CD4-positive, alpha-beta T cell treated with Interleukin-17A for 1 hour (primary cell): ENCODE measurements at places on chromosomes 7 and 10.

GRCh38 chr10:98172073-98172472 lies 37.6 kb downstream of the R3HCC1L start:
- DNase-seq: no peak

- no peak for DNase-seq
Observed at GRCh38 chr7:44063894-44064651, 1.3 kb downstream of the PGAM2 start.

- DNase-seq: no peak
Observed at GRCh38 chr10:130472236-130472635, 336.0 kb downstream of the GLRX3 start.

- DNase-seq: no peak
Observed at GRCh38 chr7:50480797-50481196, 30.6 kb upstream of the FIGNL1 start.

GRCh38 chr10:118565301-118566075 lies 30.0 kb downstream of the PRLHR start:
- no peak for DNase-seq

- DNase-seq: no peak
Observed at GRCh38 chr7:70178211-70178610, 579.9 kb downstream of the AUTS2 start.

DNA sequence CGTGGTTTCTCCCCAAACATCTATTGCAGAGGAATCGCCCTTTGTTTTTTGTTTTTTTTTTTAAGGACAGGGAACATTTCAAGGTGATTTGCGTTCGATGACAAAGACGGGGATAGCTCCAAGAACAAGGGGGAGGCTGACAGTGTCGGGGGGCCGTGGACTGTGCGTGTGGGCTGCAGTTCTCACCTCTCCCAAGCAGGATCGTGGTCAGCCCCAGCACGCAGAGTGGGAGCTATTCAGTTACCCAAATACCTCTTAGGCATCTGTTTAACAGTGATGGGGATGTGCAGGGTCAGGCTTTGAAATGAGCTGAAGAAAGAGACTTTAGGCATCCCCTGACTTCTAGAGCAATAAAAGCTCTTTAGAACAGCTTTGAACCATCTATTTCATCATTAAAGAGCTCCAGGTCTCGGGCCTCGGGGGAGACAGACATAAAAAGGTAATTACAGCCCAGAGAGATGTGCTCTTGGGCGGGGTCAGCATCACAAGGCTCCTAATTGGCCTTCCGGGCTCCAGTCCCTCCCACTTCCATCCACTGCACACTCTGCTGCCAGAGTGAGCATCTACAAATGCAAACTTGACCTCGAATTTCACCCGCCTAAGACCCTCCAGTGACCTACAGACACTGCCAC lies 97.3 kb downstream of the MYL10 start:
- no peak for DNase-seq

DNA sequence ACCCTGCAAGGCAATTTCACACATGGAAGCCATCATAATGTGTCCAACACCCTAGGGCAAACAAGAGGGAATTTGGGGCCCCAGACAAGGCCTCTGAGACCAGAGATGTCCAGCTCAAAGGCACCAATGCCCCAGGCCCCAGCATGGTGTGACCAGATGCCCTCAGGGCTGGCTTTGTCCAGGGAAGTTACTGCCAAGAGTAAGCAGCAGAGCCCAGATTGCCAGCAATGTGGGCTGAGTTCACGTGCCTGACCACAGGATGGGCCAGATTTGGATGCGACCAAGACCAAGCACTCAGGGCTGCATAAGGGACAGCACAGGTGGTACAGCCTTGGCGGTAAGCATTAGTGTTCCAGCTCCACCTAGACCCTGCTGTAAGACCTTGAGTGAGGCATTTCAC lies 12.7 kb downstream of the MYOF start:
- no peak for DNase-seq

- no peak for DNase-seq
Observed at GRCh38 chr10:124094419-124094785, 1.0 kb upstream of the CHST15 start.

GRCh38 chr10:100327007-100327717 lies 2.9 kb downstream of the PKD2L1 start:
- peak; percentile 35 for DNase-seq

DNA sequence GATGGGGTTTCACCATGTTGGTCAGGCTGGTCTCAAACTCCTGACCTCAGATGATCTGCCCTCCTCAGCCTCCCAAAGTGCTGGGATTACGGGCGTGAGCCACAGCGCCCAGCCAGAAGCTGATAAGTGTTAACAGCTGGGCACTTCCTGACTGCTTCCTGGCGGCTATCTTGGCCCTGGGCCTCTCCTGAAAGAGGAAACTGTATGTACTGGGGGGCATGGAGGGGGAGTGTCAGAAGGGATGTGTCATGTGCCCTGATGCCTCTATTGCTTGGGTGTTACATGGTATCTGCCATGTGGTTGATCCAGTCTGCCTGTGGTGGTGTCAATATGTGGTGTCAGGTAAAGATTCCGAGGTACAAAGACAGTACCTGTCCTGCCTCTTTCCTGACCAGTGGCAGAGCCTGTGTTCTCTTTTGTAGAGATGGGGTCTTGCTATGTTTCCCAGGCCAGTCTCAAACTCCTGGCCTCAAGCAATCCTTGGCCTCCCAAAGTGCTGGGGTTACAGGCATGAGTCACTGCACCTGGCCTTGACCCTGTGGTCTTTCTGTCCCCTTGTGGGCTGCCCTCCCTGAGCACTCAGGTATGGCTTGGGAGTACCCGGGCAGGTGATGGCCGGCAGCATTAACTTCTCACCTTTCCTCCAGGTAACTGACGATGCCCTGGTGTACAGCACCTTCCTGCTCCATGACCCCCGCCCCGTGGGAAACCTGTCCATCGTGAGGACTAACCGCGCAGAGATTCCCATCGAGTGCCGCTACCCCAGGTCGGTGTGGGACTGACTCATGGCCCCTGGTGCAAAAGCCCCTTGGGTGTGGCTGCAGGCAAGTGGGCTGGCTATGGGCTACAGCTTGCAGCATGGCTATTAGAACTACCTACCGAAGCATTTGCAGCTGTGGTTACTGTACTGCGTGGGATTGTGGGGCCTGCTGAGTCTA lies 4.4 kb downstream of the ZP3 start:
- DNase-seq: no peak

DNA sequence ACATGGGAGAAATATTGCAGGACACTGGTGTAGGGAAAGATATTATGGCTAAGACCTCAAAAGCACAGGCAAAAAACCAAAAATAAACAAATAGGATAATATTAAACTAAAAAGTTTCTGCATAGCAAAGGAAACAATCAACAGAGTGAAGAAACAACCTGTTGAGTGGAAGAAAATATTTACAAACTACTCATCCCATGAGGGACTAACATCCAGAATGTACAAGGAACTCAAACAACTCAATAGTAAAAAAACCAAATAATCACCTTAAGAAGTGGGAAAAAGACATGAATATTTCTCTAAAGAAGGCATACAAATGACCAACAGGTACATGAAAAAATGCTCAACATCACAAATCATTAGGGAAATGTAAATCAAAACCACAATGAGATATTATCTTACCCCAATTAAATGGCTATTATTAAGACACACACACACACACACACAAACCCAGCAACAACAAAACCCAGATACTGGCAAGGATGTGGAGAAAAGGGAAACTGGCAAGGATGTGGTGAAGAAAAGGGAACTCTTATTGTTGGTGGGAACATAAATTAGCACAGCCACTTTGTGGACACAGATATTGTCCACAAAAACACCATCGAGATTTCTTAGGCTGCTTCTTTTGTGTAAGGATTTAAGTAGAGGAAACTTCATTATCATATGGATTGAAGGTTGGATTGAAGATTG lies 9.8 kb upstream of the RAB18 start:
- DNase-seq: no peak

DNA sequence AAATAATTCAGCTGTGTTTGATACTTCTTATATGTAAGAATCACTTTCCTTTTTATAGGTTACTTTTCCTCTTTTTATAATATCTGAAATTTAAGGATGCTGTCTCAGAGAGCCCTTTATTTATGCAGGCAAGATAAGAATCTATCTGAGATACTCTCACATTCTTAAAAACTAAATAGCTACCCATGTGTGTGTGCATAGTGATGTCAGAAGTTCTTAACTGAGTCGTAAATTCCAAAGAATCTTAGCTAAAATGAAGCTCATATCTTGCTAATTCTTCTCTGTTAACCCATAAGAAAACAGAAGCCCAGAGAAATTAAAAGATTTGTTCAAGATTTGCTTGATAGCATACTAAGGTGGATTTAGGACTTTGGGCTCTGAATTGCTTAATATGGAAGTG lies 118.5 kb downstream of the PCDH15 start:
- no peak for DNase-seq

DNA sequence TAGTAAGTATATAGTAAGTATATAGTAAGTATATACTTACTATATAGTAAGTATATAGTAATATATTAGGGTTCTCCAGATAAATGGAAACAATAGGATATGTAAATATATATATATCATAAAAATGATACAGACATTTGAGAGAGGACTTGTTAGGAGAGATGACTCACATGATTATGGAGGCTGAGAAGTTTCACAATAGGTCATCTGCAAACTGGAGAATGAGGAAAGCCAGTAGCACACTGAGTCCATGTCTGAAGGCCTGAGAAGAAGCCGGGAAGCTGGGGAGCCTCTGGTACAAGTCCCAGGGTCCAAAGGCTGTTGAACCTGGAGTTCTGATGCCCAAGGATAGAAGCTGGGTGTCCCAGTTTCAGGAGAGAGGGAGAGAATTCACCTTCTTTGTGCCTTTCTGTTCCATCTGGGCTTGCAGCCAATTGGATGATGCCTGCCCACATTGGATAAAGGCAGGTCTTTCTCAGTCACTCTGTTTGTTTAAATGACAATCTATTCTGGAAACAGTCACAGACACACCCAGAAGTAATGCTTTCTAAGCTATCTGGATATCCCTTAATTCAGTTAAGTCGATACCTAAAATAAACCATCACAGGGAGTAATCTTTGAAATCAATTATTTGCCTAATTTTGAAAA lies 205.5 kb upstream of the CDC14C start:
- no peak for DNase-seq

- DNase-seq: no peak
Observed at GRCh38 chr7:88928276-88928675, 132.7 kb upstream of the TEX47 start.

- DNase-seq: no peak
Observed at GRCh38 chr10:51162002-51162401, 87.7 kb downstream of the PRKG1 start.

DNA sequence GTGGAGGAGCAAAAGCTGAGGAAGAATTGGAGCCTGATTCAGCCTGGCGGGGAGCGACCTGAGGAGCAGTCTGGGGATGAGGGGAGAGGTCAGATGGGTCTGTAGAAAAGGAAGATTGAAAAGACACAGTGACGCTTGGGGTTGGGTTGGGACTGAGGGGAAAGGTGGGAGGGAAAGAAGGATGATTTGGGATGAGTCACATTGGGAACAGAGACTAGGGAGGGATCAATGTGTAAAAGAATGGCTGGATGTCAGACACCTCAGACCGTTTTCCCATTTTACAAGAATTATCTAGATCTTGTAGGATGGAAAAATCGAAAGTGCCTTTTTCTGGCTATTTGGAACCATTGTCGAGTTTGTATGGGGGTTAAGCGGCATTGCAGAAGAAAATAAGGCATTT lies 1076.5 kb downstream of the DNAJB9 start:
- no peak for DNase-seq

DNA sequence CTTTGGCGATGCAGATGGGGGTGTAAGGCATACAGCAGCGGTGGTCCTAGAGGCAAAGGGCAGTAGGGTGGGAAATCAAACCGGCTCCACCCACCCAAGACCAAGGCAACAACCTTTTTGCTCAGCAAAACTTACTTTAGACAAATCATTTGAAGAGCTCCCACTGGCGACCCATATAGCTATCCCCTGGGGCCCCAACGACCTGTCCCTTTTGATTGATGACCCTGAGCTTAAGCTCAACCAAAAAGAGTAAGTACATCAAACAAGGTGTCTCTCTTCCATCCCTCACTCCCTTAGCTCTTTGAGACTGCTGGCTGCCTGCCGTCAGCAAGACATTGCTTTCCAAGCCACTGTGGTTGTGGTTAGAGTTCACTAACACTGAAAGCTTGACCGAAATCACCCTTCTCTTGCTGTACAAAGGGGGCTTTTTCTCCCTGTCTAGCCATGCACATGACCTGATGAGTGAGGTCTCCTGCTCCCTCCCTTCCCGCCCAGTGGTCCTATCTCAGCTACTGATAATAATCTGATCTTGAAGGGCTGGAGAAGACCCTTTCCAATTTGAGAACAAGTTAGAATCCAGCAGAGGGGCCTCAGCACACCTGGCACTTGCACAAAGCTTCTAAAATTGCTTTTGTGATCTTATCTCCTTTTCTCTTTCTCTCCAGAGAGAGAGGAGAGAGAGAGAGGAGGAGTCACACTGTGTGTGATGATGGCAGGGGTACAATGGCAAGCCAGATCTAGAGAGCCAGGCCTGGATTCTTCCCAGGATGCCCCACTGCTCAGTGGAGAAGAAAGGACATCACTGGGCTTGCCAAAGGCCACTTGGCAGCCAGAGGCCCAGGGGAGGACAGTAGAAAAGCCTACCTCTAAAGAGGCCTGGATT lies 42.2 kb downstream of the XPNPEP1 start:
- DNase-seq: no peak

- no peak for DNase-seq
Observed at GRCh38 chr7:151629713-151630272, 110.1 kb upstream of the RHEB start.

- peak; percentile 13 for DNase-seq
Observed at GRCh38 chr10:78937800-78938694, 130.7 kb upstream of the ZMIZ1 start.

GRCh38 chr10:70270952-70271351 lies 12.9 kb downstream of the NPFFR1 start:
- no peak for DNase-seq

DNA sequence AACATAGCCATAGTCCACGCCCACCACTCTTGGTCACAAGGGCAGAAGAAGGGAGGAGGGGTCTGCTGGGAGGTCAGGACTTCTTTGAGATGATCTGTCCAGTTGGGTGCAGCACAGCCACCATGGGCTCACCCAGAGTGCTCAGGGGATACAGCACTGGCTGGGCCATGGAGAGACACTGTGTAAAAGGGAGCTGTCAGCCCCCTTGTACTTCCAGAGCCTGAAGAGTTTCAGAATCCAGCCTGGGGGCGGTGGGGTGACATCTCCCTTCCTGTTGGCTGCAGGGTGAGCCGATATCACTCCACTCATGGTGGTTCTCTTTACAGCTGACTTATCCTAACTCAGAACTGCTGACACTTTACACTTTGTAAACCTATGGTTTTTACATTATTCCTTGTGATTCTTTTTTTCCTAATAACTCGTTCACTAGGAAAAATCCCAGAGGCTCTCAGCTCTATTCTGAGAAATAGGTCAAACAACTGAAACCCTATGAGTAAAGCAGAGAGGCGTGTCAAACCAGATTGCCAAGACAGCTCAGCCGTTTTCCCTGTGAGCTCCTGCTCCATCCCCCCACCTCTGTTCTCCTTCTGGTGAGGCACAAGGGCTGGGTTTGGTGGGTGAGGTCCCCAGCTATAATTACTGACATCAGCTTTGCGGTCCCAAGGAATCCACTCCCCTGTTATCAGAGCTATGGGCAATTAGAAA lies 3.2 kb upstream of the MRPS24 start:
- no peak for DNase-seq
